Amygdala (tissue), 56 donors: ENCODE measurements at places on chromosomes 2 and 18.

- no peak for DNase-seq
Observed at GRCh38 chr2:217887841-217888701, 114.7 kb downstream of the TNS1 start.

DNA sequence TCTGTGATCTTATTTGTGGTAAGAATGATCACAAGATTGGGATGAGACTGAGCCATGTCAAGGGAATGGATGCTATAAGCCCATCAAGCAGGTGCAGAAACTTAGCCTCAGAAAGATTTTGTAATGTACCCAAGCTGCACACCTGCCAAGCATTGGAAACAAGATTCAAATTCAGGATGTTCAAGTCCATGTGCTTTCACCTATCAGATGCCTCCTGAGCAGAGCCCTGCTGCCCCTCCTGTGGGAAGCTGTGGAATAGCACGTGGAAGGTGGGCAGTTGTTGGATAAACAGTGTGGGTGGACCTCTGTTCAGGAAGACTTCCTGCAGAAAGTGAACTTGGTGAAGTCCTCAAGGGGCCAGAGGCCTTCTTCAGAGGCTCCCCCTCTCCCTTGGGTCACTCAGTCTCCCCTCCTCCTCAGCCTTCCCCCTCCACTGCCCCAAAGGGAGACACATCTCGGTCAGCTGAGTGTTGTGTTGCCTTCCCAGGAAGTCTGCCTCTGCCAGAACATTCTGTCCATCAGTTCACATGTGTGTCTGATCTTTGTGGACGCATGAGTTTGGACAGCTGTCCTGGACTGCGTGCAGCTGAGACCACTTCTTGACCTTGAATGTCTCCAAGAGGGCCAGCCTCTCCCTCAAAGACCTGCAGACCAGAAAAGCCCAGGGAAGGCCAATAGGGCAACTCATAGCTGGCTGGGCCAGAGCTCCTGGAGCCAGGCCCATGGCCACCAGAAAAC is 186.1 kb downstream of the INHBB start:
- DNase-seq = no peak

- DNase-seq = peak; percentile 21
Observed at GRCh38 chr18:44826418-44827259, 146.0 kb downstream of the SETBP1 start.

DNA sequence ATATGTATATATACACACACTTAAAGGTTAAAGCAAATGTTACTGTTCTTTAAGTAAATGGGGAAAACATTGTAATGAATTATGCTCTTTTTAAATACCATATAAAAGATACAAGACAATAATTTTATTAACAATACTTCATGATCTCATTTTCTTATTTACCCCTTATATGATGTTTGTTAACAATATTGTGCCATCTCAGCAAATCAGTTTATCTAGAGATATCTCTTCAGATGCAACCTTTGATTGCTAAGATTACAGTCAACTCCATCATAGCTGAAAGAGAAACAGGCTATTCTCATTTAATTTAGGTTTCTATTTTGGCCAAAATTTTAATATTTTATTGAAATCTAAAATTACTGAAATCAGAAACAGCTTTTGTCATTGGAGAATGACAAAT is 197.9 kb downstream of the CALCRL start:
- DNase-seq = no peak

GRCh38 chr2:84931384-84931821 is 25.9 kb downstream of the TMSB10 start:
- DNase-seq = no peak

DNA sequence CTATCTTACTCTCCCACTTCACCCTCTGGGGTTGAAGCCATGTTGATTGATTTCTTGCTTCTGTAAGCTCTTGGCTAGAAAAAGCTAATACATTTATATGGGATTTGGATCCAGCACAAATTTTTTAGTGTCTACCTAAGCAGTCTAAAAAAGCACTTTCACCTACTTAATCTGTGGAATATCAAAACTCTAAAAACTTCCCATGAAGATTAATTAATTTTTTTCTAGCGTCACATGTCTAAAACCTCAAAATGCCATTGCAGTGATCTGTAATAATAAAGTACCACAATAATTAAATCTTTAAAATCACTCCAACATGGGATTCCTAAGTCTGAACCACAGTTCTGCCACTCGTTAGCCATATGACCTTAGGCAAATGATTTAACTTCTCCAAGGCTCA is 180.1 kb downstream of the EN1 start:
- DNase-seq = no peak

GRCh38 chr2:119697290-119698020 is 18.5 kb downstream of the TMEM177 start:
- no peak for DNase-seq

GRCh38 chr2:235232449-235233433 is 261.1 kb upstream of the AGAP1 start:
- DNase-seq = no peak

- DNase-seq = peak; percentile 10
Observed at GRCh38 chr2:205766779-205767359, 84.6 kb downstream of the NRP2 start.

- DNase-seq = no peak
Observed at GRCh38 chr2:138767101-138767500, 13.1 kb downstream of the NXPH2 start.

- peak; percentile 0 for DNase-seq
Observed at GRCh38 chr2:72367530-72368225, 220.0 kb upstream of the CYP26B1 start.
